Skin of body (tissue), 3 donors: ENCODE measurements at places on chromosomes 7 and 10. TPM values are rescaled to one million over a fixed set of nuclear protein-coding genes. Genes with fewer than 3 reads are reported as not detected.

LRRC4 gene
- total RNA-seq = 1.2 TPM

MALRD1 gene
- total RNA-seq = 12.8 TPM

DYNC1I1 gene
- 1.1 TPM for total RNA-seq

DNAJC12 gene
- total RNA-seq = 2.7 TPM

PLEKHS1 gene
- total RNA-seq = not detected

EPDR1 gene
- 11.4 TPM for total RNA-seq

PHYHIPL gene
- 1.2 TPM for total RNA-seq

RBM20 gene
- 2.4 TPM for total RNA-seq

GALNT17 gene
- 6.3 TPM for total RNA-seq

CDK14 gene
- 51.6 TPM for total RNA-seq

TMEM225B gene
- 0.89 TPM for total RNA-seq

TLX1 gene
- total RNA-seq = not detected

HELLS gene
- total RNA-seq = 35.5 TPM

EVX1 gene
- total RNA-seq = not detected

GBX1 gene
- total RNA-seq = 0.30 TPM

LRRTM3 gene
- total RNA-seq = 1.6 TPM

ADAM8 gene
- 6.3 TPM for total RNA-seq

PIK3AP1 gene
- 6.2 TPM for total RNA-seq

SPDYE16 gene
- 0.10 TPM for total RNA-seq

PSD gene
- 7.5 TPM for total RNA-seq

FGFR2 gene
- 141 TPM for total RNA-seq

CPN1 gene
- total RNA-seq = not detected

WNT8B gene
- not detected for total RNA-seq

HTR7 gene
- total RNA-seq = 0.30 TPM

NHLRC2 gene
- total RNA-seq = 22.7 TPM

IL2RA gene
- total RNA-seq = 0.30 TPM

TIMM23B gene
- total RNA-seq = 19.6 TPM

PITX3 gene
- total RNA-seq = 0.39 TPM

COL17A1 gene
- 128 TPM for total RNA-seq

PRLHR gene
- total RNA-seq = under 0.01 TPM
